ENCODE measurements at places on chromosomes 6 and 20. TPM values are rescaled to one million over a fixed set of nuclear protein-coding genes. Genes with fewer than 3 reads are reported as not detected.

The SLC22A3 gene
- total RNA-seq: not detected

The FOXS1 gene
- total RNA-seq: not detected

The CST7 gene
- total RNA-seq: 4.4 TPM

The ABRACL gene
- 36.8 TPM for total RNA-seq

The TXLNB gene
- 0.19 TPM for total RNA-seq

The CRIP3 gene
- 1.8 TPM for total RNA-seq

The CYP39A1 gene
- total RNA-seq: not detected

The C2 gene
- 2.3 TPM for total RNA-seq

The ZNF334 gene
- total RNA-seq: 0.28 TPM

The RBL1 gene
- 37.4 TPM for total RNA-seq

The SRSF12 gene
- not detected for total RNA-seq

The TGM3 gene
- not detected for total RNA-seq

The PKIB gene
- total RNA-seq: 1.1 TPM

The CRISP2 gene
- total RNA-seq: not detected
